ENCODE measurements at places on chromosomes 1 and 21.
A peak's percentile ranks its signal among the peaks of the same experiment; 100 is the strongest.

GRCh38 chr1:3234956-3235355 lies 166.0 kb downstream of the PRDM16 start:
- DNase-seq, result no peak

- DNase-seq, result no peak
These were observed 57.1 kb upstream of the SAMSN1 start for GRCh38 chr21:14603202-14603601.

- no peak for DNase-seq
These were observed 48.7 kb upstream of the PCP4 start for GRCh38 chr21:39818557-39818956.

DNA sequence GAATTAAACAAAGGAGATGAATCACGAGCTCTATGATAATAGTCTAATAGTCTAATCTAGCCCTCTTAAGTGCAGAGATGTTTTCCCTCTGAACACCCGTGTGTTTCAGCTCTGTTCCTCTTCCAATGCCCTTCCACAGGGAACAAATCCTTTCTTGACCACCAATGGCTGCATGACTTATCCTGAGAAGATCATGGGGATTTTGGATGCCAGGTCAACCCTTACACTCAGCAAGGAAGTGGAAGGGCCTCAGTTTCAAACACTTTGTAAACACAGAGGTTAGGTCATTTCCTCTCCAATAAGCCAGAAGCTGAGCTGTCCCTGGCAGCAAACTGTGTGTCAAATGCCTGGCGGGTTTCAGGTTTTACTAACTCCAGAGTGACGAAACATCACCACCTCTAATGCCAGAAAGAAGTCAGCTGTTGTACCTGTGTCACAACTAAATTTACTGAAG lies 200.0 kb downstream of the GABPA start:
- DNase-seq, result peak; percentile 25

DNA sequence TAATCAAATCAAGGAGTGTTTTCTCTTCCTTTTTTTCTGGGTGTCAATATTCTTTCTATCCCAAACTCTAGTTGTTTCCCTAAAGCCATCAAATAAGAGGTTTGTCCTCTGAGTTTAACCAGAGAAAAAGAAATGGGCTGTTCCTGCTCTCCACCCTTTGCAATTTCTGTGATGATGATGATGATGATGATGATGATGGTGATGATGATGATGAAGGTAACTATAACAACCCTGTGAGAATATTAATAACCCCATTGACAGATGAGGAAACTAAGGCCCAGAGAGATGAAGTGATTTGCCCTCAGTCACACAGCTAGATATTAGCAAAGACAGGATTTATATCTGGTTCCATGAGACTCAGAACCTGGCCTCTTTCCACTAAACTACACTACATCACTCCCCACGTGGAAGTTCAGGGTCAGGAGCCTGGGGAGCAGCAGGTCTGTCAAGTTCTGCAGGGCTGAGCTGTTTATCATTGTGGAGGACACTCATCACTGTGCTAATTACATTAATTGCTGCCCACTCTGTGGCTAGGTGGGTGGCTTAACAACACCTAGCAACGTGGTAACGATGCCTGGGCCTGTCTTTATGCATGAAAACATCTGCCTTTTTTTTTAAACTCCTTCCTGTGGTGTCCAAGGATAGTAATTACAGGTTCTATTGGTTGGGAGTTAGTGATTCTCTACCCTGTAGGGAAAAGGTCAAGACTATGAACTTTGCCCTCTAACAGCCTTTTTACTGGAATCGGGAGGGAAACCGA lies 19.0 kb upstream of the JUN start:
- no peak for DNase-seq

- no peak for DNase-seq
These were observed 654.1 kb downstream of the PTPRC start for GRCh38 chr1:199292896-199293295.

DNA sequence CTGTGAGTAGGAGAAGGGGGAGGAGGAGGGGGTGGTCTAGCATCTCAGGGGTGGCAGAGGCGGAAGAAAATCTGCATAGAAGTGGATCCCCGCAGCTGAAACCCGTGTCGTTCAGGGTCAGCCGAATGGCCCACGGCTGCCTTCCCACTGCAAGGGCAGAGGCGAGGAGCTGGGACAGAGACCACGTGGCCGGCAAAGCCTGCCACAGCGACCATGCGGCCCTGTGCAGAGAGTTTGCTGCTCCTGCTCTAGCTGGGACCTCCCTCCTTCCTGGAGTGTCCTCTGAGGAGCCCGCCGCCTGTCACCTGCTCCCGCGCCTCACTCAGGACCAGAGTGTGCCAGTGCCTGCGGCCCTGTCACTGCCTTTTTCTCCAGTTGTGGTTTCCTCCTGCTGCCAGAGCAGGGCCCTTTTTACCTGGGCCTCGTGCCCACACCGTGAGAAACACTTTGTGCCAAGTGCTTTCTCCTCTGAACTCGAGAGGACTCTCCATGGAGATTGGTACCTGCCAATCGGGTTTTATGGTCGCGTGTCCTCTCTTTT lies 5.4 kb upstream of the TRPM2 start:
- no peak for DNase-seq

- no peak for DNase-seq
These were observed 99.0 kb upstream of the KAZN start for GRCh38 chr1:14499312-14500040.

DNA sequence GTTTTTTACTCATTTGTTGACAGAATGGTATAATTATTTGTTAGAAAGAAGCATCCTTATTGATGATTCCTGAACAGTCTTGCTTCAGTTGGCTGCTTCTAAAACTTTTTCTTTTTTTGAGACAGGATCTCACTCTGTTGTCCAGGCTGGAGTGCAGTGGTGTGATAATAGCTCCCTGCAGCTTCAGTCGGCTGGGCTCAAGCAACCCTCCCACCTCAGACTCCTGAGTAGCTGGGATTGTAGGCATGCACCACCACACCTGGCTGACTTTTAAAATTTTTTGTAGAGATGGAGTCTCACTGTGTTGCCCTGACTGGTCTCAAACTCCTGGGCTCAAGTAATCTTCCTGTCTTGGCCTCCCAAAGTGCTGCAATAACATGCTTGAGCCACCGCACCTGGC lies 38.8 kb downstream of the MACF1 start:
- no peak for DNase-seq

DNA sequence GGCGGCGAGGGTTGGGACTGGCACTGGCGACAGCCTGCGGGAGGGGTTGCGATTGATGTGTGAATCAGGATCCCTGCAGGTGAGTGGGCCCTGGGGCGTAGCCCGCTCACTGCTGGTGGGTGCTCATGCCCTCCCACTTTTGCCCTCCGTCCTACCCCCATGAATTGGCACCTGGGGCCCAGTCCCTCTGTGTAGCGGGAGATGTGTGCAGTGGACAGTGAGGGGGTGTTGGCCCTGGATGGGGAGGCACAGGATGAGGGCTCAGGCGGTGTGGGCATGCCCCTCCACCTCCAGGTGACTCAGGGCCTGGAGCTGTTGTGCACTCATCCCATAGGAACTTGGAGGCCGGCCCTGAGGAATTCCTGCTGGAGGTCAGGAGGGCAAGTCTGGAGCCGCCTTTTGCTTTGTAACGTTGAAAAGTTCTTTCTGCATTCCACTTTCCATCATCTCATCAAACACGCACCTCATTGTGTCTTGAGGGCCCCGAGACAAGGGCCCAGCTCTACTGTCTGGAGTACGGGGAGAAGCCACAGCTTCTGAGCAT lies 3.0 kb downstream of the PEAR1 start:
- DNase-seq, result no peak

DNA sequence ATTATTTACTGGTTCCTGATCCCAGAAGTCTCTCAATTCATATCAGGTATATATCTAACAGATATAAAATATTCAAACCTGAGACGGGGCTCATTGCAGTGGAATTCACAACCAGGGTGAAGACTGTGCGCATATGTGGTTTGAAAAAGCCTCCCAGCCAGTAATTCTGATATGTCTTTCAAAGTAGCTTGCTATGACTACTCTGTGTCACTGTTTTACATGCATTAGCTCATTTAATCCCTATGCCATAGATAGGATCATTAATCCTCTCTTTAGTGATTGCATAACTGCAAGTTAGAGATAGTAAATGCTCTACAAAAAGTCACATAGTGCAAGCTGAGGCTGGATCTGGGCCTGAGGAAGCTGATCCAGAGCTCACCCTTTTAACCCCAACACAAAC lies 251.4 kb downstream of the FMN2 start:
- DNase-seq, result no peak

DNA sequence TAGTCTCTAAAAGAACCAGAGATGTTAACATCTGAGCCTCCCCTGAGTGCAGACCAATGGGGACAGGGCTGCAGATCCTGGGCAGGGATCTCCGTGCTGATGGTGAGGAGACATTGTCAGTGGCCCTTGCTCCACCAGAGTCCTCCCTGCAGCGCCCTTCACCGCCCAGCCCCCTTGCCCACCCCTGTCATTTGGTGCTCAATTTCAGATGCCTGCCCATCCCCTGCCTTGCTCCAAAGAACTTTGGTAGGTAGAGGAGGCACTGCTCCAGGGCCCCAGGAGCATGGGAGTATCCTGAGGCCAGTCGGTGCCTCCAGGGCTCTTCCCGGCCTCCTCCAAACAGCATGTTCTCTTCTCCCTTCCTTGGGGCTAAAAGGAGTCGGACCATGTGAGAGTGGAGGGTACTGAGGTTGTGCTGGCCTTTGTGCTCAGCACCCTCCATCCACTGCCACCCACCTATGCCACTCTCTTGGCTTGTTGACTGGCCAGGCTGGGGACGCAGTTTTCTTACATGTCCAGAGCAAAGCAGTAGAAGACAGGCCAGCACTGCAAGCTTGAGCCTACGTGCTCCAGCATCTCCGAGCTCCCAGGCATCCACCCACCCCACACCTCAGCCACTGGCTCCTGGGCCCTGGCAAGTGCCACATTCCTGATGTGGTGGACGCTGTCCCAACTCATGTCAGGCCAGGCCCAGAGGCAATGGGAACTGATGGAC lies 160.1 kb downstream of the TRIM33 start:
- no peak for DNase-seq

GRCh38 chr1:37475380-37476086 lies 1.2 kb downstream of the ZC3H12A start:
- peak; percentile 30 for DNase-seq

- no peak for DNase-seq
These were observed 1599.7 kb downstream of the MRPL39 start for GRCh38 chr21:24007592-24007991.

GRCh38 chr1:177164380-177165068 lies at the start of gene ASTN1:
TSS of gene ASTN1 (minus strand) at chr1:177164712. CDS start at chr1:177164676, 36 bp downstream.
- DNase-seq, result no peak

GRCh38 chr1:198523182-198523950 lies 17.1 kb downstream of the ATP6V1G3 start:
- peak; percentile 36 for DNase-seq

- no peak for DNase-seq
These were observed 61.7 kb downstream of the KCNT2 start for GRCh38 chr1:196546272-196547111.

- no peak for DNase-seq
These were observed 2.4 kb downstream of the ECHDC2 start for GRCh38 chr1:52919051-52919722.

DNA sequence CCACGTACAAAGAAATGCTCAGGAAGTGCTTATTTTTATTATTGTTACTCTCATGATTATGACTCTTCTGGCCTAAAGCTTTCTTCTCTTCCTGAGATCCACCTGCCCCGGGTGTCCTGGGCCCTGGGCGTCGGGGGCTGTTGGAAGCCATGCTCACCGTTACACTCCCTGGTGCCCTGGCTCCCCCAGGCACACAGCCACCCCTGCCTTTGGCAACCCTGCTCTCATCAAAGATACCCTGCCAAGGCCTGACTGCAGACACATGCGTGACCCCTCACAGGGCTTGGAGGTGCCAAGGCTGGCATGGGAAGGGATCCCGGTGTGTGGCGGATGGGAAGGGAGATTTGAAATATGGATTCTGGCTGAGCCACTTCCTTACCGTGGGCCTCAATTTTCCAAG lies 3.3 kb upstream of the KISS1 start:
- DNase-seq, result no peak

- no peak for DNase-seq
These were observed 104.4 kb downstream of the NFIA start for GRCh38 chr1:61186753-61187152.

DNA sequence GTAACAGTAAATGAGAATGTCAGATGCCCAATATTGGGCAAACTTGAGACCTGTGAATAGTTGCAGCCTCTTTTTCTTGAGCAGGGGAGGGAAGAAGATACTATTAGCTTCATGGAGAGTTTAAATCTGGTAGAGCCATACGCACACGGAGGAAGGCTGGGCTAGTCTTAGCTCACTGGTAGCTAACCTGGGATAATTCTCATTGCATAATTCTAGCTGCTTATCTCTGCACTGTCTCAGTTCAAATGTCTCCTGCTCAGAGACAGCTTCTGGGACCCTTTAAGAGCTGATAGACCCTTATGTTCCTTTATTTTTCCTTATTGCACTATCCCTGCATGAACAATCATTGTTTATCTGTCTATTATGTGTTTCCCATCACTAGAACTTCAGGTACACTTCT lies 8.4 kb downstream of the C1orf87 start:
- no peak for DNase-seq

GRCh38 chr1:29849038-29849750 lies 612.9 kb downstream of the PTPRU start:
- peak; percentile 56 for DNase-seq

- no peak for DNase-seq
These were observed 276.5 kb downstream of the PLPP3 start for GRCh38 chr1:56302878-56303277.

- DNase-seq, result no peak
These were observed 12.5 kb downstream of the C1orf21 start for GRCh38 chr1:184399192-184399847.

- no peak for DNase-seq
These were observed 24.1 kb upstream of the CHODL start for GRCh38 chr21:18220498-18220897.

DNA sequence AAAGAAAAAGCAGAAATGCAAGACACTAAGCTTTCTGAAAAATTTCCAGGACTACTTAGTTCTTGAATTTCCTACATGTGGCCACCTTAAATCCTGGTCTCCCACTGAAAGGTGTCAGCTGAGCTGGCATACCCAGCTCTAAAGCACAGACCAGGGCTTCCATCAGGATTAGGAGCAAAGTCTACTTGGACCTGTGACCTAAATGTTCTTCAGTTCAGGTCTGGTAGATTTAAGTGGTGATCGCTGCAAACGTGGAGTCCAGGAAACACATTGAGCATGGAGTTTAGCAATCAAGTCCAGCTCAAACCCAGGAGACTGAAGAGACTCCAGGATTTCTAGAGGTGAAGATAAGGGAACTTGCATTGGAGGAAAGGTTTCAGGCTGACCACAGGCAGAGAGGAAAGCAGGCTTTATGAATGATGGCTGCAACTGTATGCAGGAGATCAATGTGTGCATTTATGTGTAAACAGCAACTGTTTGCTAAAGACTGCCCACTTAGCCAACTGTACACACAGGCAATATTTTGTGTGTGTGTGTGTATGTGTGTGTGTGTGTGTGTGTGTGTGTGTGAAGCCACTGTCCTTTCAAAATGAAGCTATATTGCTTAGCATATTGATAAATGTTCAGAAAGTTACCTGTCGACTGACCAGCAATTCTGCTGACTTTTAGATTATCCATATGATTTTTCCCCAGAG lies 75.2 kb downstream of the LMX1A start:
- no peak for DNase-seq

GRCh38 chr1:156848461-156849150 lies 10.3 kb downstream of the INSRR start:
- DNase-seq, result peak; percentile 90
